Activated CD8-positive, alpha-beta memory T cell treated with anti-CD3 and anti-CD28 coated beads, Interleukin-2, amount 10 ng/mL, durations not matched to agents 7 days and 5 days (primary cell): ENCODE measurements at places on chromosomes 16 and 17. TPM values are rescaled to one million over a fixed set of nuclear protein-coding genes. Genes with fewer than 3 reads are reported as not detected.

The FSCN2 gene
- total RNA-seq = 0.56 TPM

The FBXW10 gene
- total RNA-seq = not detected

The CCL23 gene
- total RNA-seq = 0.82 TPM

The KCNG4 gene
- total RNA-seq = not detected

The PMFBP1 gene
- 6.3 TPM for total RNA-seq

The ARHGAP27 gene
- total RNA-seq = 104 TPM

The GPR139 gene
- not detected for total RNA-seq

The TLCD1 gene
- total RNA-seq = 5.6 TPM

The VWA3A gene
- total RNA-seq = 0.28 TPM

The CIITA gene
- total RNA-seq = 68.7 TPM

The CD7 gene
- total RNA-seq = 417 TPM

The LCMT1 gene
- total RNA-seq = 44.6 TPM

GRCh38 chr16:1149101-1149636, 3.7 kb upstream of the CACNA1H start:
- H3K4me3 ChIP-seq = no peak overlapping the region
- H3K36me3 ChIP-seq = no peaks in the 10 kb centered on the region
- H3K27ac ChIP-seq = no peak overlapping the region

- H3K4me3 ChIP-seq = no peak overlapping the region
- H3K36me3 ChIP-seq = no peaks in the 10 kb centered on the region
- no peak for DNase-seq
Measured at GRCh38 chr17:63262751-63263476, 183.2 kb downstream of the CYB561 start.

DNA sequence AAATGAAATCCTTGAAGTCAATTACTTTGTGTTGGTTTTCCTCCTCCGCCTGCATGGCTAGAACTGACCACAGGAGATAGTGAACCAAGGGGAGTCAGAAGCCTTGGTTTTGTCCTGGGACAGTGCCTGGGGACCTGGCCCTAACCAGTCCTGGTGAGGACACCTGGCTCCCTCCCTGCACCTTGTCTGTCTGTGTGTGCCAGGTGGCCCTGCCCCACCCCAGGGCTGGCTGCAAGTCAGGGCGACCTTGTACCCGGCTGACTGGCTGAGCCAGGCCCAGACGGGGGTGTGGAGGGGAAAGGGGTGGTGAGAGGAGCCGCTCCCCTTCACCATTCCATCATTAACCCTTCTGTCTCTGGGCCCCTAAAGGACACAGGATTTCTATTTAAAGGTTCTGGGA, 3.4 kb downstream of the RAPGEFL1 start:
- H3K27ac ChIP-seq = no peak overlapping the region
- no peaks in the 10 kb centered on the region for H3K27me3 ChIP-seq
- H3K36me3 ChIP-seq = peaks cover 6% of the 10 kb centered on the region

GRCh38 chr16:57720142-57720575, 15.4 kb upstream of the KATNB1 start:
- H3K27me3 ChIP-seq = peaks cover 6% of the 10 kb centered on the region
- peak; percentile 80 for DNase-seq
- H3K36me3 ChIP-seq = no peaks in the 10 kb centered on the region
- peaks cover 4% of the 10 kb centered on the region for H3K4me1 ChIP-seq

DNA sequence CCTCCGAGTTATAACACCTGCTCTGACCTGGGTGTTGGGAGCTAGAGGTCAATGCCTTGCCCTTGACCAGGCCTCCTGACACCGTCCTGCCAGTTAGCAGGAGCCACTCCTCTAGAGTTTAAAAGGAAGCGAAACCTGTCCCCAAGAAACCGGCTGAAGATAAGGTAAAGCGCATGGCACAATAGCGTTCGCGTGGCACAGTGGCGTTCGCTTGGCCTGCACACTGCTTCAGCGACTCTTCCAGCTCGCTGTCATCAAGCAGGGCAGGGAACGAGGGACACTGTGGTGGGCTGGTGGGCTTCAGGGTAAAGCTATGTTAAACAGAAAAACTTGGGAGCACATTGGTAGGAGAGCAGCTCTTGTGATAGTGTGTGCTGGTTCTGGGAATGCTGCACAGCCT, 28.2 kb upstream of the ETV4 start:
- H3K4me3 ChIP-seq = no peak overlapping the region
- H3K36me3 ChIP-seq = no peaks in the 10 kb centered on the region
- no peak for DNase-seq
- H3K27me3 ChIP-seq = peaks cover 3% of the 10 kb centered on the region
- no peak overlapping the region for H3K27ac ChIP-seq

GRCh38 chr16:84670063-84670462, 21.8 kb downstream of the KLHL36 start:
- H3K27ac ChIP-seq = no peak overlapping the region
- H3K27me3 ChIP-seq = peaks cover 5% of the 10 kb centered on the region
- H3K4me1 ChIP-seq = peaks cover 8% of the 10 kb centered on the region
- no peaks in the 10 kb centered on the region for H3K36me3 ChIP-seq
- no peak for DNase-seq

DNA sequence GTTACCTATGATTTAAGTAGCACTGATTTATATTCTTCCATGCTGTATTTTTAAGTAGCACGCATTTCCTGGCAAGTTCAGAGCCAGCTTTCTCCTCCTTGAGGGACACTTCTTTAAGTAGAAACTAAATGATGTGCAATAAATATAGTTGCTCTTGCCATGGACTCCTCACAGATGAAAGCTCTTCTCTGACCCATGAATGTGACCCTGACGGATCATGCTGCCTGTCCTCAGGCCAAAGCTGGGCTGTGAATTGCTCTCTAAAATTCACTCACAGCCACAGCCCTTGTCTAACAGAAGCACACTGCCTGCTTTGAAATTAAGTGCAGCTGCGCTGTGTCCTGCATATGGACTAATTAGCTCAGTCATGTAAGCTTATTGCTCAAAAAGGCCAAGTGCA, 438.8 kb downstream of the PMP22 start:
- no peaks in the 10 kb centered on the region for H3K4me1 ChIP-seq
- no peak for DNase-seq
- no peaks in the 10 kb centered on the region for H3K27me3 ChIP-seq

- no peak overlapping the region for H3K4me3 ChIP-seq
- peaks cover 15% of the 10 kb centered on the region for H3K27me3 ChIP-seq
- no peak for DNase-seq
- H3K36me3 ChIP-seq = peaks cover 5% of the 10 kb centered on the region
Measured at GRCh38 chr16:79613009-79613408, 12.5 kb upstream of the MAF start.

GRCh38 chr16:180101-180675, at the start of gene HBQ1:
Gene HBQ1 (plus strand): TSS chr16:180459. CDS start chr16:180487, 28 bp downstream.
- H3K36me3 ChIP-seq = peaks cover 2% of the 10 kb centered on the region
- no peak within 1 kb of the TSS for H3K27ac ChIP-seq
- DNase-seq = no peak
- H3K4me3 ChIP-seq = no peak within 1 kb of the TSS
- peaks cover 39% of the 10 kb centered on the region for H3K27me3 ChIP-seq

GRCh38 chr17:36597226-36597625, 4.2 kb upstream of the MRM1 start:
- H3K27me3 ChIP-seq = no peaks in the 10 kb centered on the region
- peaks cover 22% of the 10 kb centered on the region for H3K4me1 ChIP-seq
- peaks cover 1% of the 10 kb centered on the region for H3K36me3 ChIP-seq
- no peak overlapping the region for H3K27ac ChIP-seq

DNA sequence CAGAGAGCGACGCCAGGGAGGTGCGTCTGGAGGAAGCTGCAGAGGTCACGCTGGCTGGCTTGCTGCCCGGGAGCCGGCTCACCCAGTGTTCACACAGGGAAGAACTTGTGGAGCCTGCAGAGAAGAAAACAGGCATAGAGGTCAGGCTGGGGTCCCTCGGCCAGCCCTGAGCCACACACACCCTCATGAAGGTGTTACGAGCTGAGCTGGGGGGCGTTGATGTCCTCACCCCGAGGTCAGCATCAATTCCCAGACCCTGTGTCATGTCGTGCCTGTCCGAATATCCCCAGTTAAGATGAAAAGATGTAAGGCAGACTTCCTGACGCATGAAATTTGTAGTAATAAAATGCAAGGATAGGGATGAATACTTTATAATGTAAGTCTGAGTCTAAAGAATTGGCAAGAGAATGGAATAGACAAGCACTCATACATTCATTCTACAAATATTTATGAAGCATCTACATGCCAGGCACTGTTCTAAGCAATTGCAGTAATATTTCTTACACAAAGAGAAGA, 77.1 kb downstream of the USP31 start:
- no peaks in the 10 kb centered on the region for H3K27me3 ChIP-seq
- no peaks in the 10 kb centered on the region for H3K4me1 ChIP-seq
- no peak for DNase-seq
- H3K36me3 ChIP-seq = peaks cover 7% of the 10 kb centered on the region
- no peak overlapping the region for H3K4me3 ChIP-seq
- H3K27ac ChIP-seq = no peak overlapping the region

DNA sequence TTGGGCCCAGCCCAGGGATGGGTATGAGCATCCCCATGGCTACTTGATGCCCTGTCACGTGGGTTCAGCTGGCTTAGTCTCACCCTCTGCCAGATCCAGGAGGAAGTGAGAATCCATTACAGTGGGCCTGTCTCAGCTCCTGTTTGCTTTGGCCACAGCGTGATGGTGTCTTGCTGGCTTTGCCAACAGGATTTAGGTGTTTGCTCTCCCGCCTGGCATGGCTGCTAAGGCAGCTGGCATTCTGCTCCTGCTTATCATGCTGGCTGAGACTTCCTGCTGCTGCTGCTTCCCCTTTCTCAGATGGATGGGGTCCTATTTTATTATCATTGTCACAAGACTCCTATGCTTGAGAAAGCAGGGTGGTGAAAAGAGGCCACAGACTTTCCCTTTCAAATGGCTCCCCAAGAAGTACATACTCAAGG, 28.3 kb upstream of the HOXB13 start:
- no peak for DNase-seq
- no peaks in the 10 kb centered on the region for H3K36me3 ChIP-seq
- H3K27me3 ChIP-seq = peaks cover 84% of the 10 kb centered on the region
- no peaks in the 10 kb centered on the region for H3K4me1 ChIP-seq

DNA sequence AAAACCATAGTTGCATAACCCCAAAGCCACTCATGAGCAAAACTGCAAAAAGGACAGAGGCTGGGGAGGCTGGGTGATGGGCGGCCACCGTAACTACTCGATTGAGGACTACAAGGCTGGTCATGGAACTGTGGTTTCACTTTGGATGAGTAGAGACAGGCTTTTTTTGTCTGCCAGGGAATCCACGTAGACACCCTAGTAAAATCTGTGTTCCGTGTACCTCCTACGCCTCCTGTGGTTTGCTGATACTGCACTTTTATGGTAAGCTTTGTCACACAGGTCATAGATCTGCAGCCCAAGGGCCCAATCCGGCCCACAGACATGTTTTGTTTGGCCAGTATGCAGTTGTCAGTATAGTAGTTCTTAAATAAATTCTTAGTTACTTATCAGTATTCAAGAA, 2.2 kb upstream of the TLCD3B start:
- no peak overlapping the region for H3K4me3 ChIP-seq
- H3K27me3 ChIP-seq = peaks cover 57% of the 10 kb centered on the region
- H3K4me1 ChIP-seq = peaks cover 21% of the 10 kb centered on the region
- H3K27ac ChIP-seq = no peak overlapping the region
- no peaks in the 10 kb centered on the region for H3K36me3 ChIP-seq
- no peak for DNase-seq

DNA sequence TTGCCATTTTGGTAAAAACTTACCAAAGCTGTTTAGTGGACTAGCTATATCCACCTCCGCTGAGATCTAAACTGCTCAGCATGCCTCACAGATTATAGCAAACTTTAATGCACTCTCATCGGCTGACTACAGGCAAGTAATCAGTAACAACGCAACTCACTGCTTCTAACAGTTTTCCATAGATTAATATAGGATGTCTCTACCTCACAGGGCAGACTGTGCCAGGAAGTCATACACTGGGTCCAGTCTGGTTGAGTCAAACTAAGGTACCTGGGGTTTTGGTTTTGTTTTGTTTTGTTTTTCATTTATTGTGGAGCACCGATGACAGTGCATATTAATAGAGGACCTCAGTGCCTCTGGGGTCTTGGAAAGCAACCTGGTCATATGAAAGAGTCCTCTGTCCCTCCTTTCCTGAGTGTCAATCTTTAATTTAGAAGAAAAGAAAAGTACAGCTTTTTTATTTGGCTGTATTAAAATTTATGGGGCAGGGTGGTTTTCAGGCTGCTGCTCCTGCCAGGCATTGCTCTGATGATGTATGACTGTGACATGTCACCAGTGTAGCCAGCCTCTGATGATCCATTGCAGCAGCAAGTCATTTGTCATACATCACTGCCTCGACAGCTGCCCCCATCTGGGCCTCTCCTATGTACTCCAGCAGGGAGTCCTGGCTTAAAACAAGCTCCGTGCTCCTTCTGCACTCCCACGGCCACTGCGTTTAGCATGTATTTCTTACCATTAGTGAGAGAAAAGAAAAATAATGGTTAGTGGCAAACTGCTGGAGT, 854.1 kb downstream of the KCNJ2 start:
- no peak overlapping the region for H3K4me3 ChIP-seq
- H3K4me1 ChIP-seq = no peaks in the 10 kb centered on the region
- no peaks in the 10 kb centered on the region for H3K27me3 ChIP-seq
- DNase-seq = no peak

DNA sequence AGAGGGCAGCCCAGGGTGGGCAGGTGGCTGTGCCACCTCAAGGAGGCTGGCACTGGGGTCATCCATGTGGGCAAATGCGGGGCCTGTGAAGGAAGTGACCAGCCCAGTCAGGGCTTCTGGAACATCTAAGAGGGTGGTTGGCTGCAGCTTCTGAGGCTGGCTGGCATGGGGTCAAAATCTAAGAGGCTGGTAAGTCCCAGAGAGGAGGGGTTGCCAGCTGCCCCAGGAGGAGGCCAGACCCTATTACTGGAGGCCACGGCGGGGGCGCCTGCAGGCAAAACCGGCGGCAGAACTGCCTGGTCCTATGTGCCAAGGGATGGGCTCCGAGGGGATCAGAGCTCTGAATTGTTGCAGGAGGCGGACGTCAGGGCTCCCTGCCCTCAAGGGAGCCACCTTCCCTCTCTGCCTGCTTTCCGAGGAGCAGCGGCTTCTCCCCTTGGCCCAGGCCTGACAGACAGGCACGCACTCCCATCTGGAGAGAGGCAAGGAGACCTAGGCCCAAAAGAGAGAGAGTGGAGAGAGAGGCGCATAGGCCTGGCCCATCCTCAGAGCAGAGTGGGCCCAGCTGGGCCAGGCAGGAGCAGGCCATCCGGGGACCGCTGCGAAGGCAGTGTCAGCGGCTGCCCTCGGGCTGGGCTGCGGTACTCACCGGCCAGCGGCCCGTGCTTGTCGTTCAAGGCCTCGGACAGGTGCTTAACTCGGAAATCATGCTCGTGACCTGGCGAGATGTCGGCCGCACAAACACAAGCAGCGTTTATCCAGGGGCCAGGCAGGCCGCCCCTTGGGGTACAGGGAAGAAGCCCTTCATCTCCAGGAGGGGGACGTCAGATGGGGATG, 10.9 kb downstream of the ZACN start:
- H3K36me3 ChIP-seq = peaks cover 11% of the 10 kb centered on the region
- no peaks in the 10 kb centered on the region for H3K4me1 ChIP-seq
- no peak for DNase-seq
- H3K27me3 ChIP-seq = no peaks in the 10 kb centered on the region
- no peak overlapping the region for H3K4me3 ChIP-seq
- no peak overlapping the region for H3K27ac ChIP-seq

- H3K36me3 ChIP-seq = no peaks in the 10 kb centered on the region
- H3K27me3 ChIP-seq = peaks cover 7% of the 10 kb centered on the region
- H3K27ac ChIP-seq = no peak overlapping the region
- no peak overlapping the region for H3K4me3 ChIP-seq
Measured at GRCh38 chr17:31803494-31804213, 55.4 kb downstream of the COPRS start.
